ENCODE measurements at places on chromosomes 5 and 9. TPM values are rescaled to one million over a fixed set of nuclear protein-coding genes. Genes with fewer than 3 reads are reported as not detected.
A peak's percentile ranks its signal among the peaks of the same experiment; 100 is the strongest.

The ADAMTS13 gene
- total RNA-seq: not detected

DNA sequence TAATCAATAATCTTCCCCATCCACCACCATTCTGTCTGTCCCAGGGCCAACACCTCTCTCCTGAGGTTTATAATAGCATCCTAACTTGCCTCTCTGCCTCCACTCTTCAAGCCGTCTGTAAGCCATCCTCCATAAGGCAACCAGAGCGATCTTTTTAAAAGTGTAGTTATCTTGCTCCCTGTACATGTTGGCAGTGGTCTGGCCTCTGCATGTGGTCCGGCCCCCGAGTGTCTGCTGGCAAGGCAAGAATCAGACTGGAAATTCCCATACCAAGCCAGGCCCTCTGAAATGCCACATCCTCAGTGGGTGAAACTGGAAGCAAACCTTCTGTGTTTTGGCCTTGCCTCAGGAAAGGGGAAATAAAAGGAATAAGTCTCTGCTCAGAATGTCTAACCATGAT is 17.0 kb downstream of the TTLL11 start:
- no peak for DNase-seq

DNA sequence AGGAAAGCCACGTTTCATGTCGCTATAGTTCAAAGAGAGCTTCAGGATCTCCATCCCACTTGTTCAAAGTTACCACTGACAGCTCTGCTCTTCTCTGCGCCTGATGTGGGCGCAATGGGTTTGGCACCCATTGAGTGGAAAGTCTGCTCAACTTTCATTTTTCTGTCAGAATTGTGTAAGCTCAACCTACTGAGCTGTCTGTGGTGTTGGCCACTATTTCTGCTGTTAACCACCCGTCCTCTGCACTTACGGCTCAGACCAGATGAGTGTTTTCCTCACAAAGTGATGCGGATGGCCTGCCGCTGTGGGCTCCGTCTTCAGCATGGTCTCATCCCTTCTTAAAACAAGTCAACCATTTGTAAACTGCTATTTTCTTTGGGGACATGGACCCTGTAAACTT is 131.2 kb downstream of the WNK2 start:
- DNase-seq: no peak

- DNase-seq: no peak
Measured at GRCh38 chr5:80411589-80412219, 3.8 kb downstream of the ZFYVE16 start.

- DNase-seq: peak; percentile 66
Measured at GRCh38 chr5:1385395-1386273, 40.7 kb upstream of the CLPTM1L start.

- DNase-seq: no peak
Measured at GRCh38 chr9:79446523-79447307, 125.0 kb upstream of the TLE4 start.

- no peak for DNase-seq
Measured at GRCh38 chr5:60415443-60415842, 284.5 kb downstream of the DEPDC1B start.

- no peak for DNase-seq
Measured at GRCh38 chr5:58834242-58835225, 251.7 kb downstream of the RAB3C start.

Data from uterus (tissue), 4 donors.